Activated CD8-positive, alpha-beta memory T cell treated with anti-CD3 and anti-CD28 coated beads, Interleukin-2, amount 10 ng/mL, durations not matched to agents 7 days and 5 days (primary cell): ENCODE measurements at places on chromosomes 7 and 10.

DNA sequence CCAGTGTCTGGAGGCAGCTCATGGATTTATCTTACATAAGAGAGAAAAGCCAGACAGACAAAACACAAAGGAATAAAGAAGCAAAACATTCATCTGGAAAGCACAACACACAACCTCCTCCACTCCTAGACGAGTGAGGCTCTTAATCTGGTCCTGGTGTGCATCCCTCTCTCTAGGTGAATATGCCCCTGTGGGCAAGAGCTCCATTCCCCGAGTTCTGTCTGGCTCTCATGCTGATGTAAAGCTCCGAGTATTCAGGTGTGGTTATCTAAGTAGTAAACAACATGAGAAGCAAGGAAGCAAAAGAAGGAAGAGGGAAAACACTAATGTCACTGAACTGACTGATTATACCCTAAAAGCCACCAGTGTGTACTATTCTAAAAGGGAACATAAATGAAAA, 47.9 kb upstream of the FEZF1 start:
- no peak for DNase-seq

GRCh38 chr7:105032553-105033214, 18.7 kb downstream of the KMT2E start:
- no peak for DNase-seq

DNA sequence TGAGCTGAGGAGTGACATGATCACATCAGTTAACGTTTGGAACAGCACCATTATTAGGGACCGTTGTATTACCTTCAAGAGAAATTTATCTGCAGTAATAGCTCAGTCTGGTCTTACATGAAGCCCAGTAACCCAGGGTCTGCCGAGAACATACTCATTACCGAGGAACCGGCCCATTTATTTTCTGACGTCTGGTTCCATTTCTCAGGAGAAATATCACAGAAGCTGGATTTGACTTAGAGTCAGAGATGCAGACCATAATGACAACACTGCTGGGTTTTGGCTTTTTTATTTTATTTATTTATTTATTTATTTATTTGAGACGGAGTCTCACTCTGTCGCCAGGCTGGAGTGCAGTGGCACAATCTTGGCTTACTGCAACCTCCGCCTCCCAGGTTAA, 163.1 kb downstream of the CCDC3 start:
- no peak for DNase-seq

DNA sequence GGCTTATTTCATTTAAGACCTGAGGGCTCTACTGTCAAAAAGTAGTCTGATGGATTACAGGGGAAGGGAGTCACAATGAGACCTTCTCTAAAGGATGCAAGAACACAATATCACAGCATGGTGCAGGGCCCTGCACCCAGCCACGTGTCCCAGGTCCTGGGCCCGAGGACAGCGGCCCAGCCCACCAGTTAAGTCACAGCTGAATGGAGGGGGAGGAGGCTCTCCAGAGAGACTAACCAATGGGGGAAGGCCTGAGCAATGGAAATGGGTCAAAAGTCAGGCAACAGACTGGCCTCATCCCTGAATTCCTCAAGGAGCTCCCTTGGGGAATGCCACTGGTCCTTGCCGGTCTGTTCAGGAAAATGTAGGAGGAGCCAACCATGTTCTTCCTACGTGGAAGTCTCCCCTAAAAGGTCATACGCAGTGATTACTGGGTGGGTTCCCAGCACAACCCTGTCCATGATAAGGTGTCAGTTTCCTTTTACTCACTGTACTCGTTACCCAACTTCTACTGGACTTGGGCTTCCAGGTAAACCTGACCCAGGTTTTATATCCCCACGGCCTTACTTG, 28.3 kb downstream of the CCDC3 start:
- no peak for DNase-seq

GRCh38 chr10:121854809-121855445, 72.9 kb downstream of the ATE1 start:
- DNase-seq = no peak

DNA sequence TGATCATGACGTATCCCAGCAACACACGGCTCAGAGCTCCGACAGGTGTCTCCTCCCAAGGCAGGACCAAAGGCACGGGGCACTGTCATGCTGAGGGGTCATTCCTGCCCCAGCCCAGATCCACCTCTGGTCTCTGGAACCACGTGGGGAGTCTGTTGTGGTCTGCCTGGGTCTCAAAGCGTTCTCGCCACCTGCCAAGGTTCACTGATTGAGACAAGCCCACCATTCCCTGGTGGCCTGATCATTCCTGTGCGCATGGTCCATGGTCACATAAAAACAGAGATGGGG, 83.5 kb downstream of the HIPK2 start:
- no peak for DNase-seq

DNA sequence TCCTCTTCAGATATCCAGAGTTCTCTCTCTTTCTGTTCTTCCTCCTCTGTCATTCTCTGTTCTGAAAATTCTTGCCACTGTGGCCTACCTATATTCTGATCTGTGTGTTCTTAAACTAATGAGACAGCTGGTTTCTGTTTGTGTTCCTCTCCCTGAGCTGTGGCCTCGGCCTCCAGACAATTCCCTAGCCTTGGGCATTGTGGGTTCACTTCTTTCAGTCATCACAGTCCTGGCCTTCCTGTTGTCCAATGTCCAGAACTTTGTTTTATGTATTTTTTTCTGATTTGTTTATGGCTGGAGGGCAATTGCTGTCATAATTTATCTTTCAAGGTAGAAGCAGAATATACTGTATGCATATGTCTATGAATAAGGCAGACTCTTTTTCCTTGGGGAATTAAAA, 173.2 kb upstream of the MTPN start:
- no peak for DNase-seq

DNA sequence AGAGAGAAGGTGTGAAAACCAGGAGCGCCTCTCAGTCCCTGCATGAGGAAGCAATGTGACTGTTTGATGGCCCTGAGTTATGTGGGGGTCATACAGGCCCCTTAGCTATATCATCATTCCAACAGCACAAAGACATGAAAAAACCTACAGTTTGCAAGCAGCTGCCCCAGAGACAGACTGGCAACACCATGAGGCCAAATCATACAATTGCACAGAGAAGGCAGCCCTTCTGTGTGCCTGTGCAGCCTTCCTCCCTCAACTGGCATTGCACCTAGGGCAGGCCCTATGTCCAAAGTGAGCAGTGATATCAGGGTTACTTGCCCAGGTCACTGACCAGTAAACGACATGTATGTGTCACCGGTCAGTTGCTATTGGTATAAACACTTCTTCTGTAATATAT, 41.6 kb downstream of the GPRIN2 start:
- peak; percentile 39 for DNase-seq

DNA sequence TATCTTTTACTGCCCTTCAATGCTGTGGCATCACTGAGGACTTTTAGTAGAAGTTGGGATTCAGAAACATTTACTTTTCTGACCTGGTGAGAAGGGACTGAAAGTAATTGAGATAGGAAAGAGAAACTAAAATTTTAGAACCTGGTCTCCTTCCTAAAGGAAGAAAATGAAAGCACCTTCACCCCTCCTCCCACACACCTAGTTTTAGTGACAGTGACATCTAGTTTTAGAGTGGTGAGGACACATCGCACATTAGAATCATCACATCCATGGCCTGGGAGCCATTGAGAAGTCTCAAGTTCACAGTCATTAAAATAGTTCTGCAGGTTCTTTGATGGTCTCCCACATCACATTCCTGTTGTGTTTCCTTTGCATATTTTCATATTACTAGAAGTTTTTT, 16.1 kb downstream of the TAS2R41 start:
- no peak for DNase-seq
